Caudate nucleus (tissue), 63 donors: ENCODE measurements at places on chromosomes 6 and 20.

DNA sequence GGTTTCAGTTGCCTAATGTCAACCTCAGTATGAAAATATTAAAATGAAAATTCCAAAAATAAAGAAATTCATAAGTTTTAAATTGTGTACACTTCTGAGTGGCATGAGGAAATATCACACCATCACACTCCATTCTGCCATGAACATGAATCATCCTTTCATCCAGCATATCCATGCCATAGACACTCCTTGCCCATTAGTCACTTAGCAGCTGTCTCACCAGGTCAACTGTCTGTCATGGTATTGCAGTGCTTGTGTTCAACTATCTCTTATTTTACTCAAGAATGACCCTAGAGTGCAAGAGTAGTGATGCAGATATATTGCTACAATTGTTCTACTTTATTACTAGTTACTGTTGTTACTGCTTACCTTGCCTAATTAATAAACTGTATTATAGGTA lies 712.4 kb downstream of the EPHA7 start:
- DNase-seq, result no peak

DNA sequence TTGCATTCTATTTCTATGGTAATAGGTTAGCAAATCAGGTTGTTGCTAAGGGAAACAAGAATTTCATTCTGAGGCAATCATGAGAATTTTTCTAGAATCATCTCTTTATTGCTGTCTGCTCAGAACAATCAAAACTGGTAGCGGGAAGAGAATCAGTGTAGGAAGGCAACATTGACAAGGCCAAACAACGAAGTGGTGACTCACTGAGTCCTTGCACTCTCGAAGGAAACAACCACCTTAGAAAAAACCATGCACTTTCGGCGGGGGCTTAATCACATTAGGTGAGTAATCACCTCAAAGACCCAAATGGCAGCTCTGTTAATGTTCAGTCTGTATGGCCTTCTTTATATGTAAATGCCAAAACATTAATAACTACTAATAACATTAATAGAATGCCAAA lies 78.8 kb upstream of the MAP7 start:
- no peak for DNase-seq

GRCh38 chr20:54048481-54048880 lies 21.9 kb downstream of the BCAS1 start:
- DNase-seq, result peak; percentile 24

DNA sequence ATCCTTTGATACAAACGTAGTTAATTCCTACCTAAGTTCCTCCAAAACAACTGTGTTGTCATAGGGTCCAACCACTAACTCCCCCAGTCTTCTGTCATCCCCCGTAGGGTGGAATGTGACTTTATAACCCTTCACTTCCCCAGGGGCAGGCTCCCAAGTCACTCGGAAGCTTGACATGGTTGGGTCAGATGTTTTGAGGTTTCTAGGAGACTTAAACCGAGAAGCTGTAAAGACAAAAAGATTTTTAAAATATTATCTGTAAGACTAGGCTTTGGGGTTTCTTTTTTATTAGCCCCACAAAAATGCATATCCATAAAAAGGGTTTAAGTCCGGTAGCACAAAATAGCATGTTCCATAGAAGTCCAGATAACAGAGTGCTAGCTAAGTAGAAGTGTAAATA lies 50.2 kb downstream of the COL12A1 start:
- no peak for DNase-seq

DNA sequence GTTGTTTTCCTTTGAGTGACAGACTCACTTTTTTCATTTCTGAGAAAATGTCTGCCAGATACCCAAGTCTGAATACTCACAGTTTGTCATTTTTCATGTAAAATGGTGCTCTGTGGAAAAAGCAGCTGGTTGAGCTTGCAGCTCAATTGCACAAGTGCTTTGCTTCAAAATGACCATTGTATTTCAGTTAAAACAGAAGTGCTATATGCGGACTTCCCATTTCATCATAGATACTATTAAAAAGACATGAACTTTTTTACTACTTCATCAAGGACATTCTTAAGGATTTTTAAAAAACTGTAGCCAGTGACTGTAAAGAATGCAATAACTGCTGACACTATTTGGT lies 61.5 kb downstream of the KCNS1 start:
- DNase-seq, result no peak

DNA sequence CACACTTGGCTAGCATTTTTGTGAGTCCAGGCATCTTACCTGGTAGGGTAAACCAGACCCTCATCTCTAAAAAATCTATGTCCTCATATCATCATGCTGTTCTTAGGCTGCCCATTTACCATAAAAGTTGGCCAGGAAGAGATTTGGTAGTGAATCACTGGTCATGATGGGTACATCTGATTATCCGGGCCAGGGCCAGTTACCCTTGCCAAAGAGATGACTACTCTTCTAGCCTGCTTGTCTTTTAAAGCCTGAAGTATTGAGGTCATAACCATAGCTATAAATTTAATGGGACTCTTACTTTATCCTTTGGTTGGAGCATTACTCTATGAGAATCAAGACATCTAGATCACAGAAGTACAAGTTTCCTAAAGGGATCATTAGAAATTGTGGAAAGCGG lies 276.8 kb downstream of the TENT5A start:
- DNase-seq, result no peak

DNA sequence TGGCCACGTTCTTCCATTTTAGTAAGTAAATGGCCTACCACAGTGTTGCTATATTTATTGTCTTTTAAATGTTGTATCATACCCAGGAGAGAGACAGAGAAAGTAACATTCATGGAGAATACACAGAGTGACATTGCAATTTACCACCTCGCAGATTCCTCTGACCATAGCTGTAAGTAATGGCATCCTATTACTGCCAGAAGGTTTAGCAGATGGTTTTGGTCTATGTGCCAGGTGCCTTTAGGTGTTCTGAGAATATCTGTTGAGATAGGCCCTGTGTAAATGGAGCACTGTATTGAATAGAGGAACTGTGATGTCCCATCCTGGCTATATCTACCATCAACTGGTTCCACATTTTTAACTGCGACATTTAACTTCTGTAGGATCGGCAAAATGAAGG lies 559.6 kb downstream of the KIF16B start:
- DNase-seq, result no peak

DNA sequence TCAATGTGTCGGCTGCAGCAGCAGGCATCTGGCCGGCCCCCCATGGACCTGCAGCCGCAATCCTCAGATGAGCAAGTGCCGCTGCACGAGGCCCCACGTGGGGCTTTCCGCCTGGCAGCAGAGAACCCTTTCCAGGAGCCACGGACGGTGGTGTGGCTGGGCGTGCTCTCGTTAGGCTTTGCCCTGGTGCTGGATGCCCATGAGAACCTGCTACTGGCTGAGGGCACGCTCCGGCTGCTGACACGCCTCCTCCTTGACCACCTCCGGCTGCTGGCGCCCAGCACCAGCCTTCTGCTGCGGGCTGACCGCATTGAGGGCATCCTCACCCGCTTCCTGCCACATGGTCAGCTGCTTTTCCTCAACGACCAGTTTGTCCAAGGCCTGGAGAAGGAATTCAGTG lies 3.5 kb downstream of the AP5S1 start:
- DNase-seq, result no peak

- DNase-seq, result no peak
These were observed 90.4 kb upstream of the MCHR2 start for GRCh38 chr6:100084316-100084990.

- no peak for DNase-seq
These were observed 2.5 kb upstream of the SRC start for GRCh38 chr20:37343212-37343993.

GRCh38 chr20:61625246-61625645 lies 373.2 kb downstream of the CDH4 start:
- DNase-seq, result no peak

- no peak for DNase-seq
These were observed 54.2 kb upstream of the MAP7 start for GRCh38 chr6:136604328-136604825.
